Activated T-helper 1 cell treated with Interleukin-2 at 50 U/mL for 16 hours (primary cell): ENCODE measurements at places on chromosomes 1 and 21.

- DNase-seq: no peak
These were observed 164.7 kb downstream of the GALNT2 start for GRCh38 chr1:230231774-230232145.

GRCh38 chr1:47796626-47797025 is 200.6 kb downstream of the TRABD2B start:
- DNase-seq: no peak

- DNase-seq: no peak
These were observed 79.4 kb upstream of the POU3F1 start for GRCh38 chr1:38125837-38126520.

GRCh38 chr1:3543076-3544039 is 68.0 kb downstream of the MEGF6 start:
- DNase-seq: no peak

DNA sequence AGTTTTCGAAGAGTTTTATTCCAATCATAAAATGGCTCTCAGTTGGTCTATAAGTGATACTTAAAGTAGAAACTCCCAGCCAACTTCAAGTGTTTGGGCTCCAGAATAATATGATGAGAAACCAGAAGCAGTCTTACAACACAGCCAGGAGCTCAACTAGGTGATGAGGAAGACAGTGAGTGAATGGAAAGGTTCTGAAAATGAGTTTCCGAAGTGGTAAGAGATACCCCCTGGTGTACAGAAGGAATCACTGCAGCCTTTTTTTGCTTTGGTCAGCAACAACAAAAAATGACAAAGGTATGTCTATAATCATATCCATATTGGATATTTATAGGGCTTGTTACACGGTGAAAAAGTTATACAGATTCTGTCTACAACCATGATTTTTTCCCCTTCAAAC is 16.5 kb downstream of the KRTAP19-1 start:
- no peak for DNase-seq

GRCh38 chr1:38117444-38117887 is 70.9 kb upstream of the POU3F1 start:
- DNase-seq: no peak

DNA sequence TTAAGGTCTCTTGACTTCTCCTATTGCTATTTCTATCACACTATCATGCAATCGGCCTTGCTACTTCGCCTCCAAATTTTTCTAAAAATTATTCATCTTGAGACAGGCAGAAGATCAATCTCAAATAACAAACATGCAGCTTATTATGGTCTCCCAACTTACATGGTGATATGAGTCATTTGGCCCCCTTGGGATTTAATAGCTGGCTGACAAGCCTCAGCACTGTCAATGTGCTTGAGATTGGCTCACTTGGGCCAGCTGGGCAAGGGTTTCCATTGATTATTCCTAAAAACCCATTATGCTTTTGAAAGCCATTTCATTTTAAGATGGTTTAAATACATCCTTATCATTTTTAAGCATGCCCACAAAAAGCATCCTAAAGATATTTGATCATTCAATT is 224.5 kb upstream of the NFIA start:
- no peak for DNase-seq

DNA sequence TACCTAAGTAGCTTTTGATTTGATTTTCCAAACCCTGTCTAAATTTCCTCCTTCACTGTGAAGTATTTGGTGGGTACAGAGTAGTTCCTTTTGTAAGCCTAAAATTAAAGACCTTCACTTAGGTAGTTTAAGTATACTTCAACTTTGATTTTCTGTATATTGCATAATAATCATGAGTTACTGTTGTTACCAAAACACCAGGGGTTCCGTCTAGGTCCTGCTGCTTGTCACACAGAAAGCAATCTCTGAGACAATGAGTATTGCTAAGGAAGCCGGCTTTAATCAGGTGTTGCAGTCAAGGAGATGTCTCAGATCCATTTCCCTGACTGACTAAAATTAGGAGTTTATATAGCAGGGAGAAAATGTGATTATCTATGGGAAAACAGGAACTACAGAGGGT is 15.3 kb downstream of the RPS6KC1 start:
- DNase-seq: no peak

- no peak for DNase-seq
These were observed 4.0 kb downstream of the FOXO6 start for GRCh38 chr1:41365320-41365633.

DNA sequence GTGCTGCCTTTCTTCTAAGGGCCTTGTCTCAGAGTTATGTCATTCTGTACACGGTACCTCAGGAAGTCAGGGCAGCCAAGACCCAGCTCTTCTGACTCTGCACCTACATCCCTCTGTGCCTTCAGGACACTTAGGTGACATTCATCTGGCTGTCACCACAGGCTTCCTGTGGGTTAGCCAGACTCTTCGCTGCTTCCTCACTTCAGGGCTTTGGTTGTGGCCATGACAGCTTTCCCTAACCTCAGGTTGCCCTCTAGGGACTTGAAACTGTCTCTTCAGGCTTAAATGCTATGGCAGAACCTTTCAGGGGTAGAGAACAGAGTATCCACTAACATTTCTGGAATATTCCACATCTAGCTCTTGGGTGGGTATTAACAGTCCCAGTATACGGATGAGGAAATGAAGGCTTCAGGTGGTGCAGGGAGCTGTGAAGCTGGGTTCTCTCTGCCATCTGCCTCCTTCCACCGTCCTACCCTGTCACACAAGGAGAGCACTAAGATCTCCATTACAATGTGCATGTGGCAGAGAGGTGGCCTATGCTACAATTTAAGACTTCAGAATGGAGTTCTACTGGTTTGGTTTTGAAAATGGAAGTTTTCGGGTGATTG is 9.9 kb downstream of the TSSK3 start:
- DNase-seq: peak; percentile 33

DNA sequence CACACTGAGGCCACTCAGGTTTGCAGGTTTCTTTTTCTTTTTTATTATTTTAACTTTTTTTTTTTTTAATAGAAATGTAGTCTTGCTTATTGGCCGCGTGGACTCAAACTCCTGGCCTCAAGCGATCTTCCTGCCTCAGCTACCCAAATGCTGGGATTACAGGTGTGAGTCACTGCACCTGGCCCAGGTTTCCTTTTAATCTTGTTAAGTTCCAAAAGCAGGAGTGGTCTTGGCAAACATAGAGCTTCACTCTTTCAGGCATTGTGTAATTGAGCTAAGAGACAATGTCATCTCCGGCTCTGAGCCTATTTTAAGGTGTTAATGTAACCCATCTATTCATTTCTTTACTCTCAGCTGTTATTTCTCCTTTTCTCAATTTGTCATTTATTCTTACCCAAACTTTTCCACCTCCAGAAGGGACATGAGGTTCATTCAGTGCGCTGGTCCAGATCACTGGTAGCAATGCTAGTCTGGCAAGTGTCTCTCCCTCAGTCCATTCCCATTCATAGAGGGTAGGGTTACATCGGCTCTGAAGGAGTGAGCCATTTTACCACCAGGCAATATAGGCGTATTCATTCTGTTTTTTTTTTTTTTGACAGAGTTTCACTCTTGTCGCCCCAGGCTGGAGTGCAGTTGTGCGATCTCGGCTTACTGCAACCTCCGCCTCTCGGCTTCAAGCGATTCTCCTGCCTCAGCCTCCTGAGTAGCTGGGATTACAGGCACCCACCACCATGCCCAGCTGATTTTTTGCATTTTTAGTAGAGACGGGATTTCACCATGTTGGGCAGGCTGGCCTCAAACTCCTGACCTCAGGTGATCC is 11.3 kb upstream of the MFSD2A start:
- DNase-seq: no peak

- no peak for DNase-seq
These were observed 1.6 kb downstream of the TADA1 start for GRCh38 chr1:166874464-166874863.

DNA sequence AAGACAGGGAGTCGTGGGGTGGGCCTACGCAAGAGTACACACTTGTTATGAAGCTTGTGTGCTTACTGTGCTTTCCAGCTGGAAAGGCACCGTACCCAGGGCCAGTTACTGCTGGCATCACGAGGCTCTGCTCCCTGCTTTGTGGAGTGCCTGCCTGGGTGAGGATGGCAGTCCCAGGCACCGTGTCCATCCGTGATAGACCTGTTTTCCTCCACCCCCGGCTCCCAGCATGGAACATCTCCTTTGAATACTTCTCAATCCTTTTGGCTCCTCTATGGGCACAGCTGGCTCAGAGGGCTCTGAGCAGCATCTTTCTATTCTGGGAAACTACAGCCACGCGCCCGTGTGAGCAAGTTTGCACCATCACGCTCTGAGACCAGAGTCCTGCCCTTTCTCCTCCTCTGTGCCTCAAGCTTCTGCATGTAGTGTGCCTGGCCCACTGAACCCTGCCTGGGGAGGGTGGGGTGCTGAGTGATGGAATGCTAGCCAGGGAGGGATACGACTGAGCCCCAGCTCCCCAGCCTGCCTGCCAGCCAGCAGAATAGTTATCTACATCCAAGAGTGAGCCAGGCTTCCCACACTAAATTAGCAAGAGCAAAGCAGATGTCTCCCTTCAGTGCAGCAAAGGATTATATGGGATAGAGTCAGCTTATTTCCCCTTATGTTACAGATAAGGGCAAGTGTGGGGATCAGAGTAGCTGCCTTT is 7.1 kb upstream of the TNR start:
- DNase-seq: no peak

GRCh38 chr1:17668624-17669175 is 86.4 kb upstream of the ACTL8 start:
- DNase-seq: no peak

DNA sequence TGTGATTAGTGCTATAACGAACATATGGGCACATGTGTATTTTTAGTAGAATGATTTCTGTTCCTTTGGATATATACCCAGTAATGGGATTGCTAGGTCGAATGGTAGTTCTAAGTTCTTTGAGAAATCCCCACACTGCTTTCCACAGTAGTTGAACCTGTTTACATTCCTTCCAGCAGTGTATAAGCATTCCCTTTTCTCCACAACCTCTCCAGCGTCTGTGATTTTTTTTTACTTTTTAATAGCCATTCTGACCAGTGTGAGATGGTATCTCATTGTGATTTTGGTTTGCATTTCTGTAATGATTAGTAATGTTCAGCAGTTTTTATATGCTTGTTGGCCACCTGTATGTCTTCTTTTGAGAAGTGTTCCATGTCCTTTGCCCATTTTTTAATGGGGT is 81.8 kb upstream of the SLC44A3 start:
- DNase-seq: no peak

DNA sequence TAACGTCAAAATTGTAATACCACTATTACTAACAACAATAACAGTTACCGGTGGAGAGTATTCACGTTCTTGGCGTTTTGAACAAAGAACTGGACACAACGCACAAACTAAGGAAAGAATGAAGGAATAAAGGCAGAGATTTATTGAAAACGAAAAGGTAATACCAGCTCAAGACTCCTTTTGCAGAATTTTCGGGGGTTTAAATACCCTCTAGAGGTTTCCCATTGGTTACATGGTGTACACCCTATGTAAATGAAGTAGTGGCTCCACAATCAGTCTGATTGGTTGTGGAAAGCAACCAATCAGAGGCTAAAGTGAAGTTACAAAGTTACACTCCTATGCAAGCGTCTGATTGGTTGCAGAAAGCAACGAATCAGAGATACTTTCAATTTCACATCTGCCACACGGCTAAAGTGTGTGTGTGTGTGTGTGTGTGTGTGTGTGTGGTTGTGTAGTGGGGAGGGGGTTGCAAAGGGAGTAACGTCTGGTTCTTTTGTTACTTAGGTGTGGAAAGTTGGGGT is 1.1 kb upstream of the GTF2B start:
- DNase-seq: no peak

DNA sequence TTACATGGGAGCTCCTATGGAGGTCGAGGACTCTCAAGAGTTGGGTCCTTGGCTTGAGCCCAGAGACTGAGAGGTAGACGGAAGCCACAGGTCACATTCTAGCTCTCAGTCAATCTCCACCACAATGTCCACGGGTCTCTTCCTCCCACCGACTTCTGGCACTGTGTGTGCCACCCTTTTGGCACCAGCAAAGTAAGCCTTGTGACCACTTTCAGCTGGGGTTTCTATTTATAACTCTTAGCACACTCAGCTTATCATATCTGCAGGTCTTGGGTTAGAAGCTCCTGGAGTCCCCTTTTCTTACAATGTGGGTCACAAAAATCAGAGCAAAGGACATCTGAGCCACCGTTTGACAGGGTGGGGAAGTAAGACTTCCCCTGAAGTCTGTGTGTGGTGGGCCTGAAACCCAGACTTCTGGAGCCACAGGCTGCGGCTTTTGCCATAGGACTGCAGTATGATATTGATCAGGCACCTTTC is 28.3 kb downstream of the NCMAP start:
- DNase-seq: no peak

GRCh38 chr1:92929461-92929860 is 31.8 kb downstream of the DIPK1A start:
- no peak for DNase-seq
